ENCODE measurements at places on chromosomes 3 and 15. TPM values are rescaled to one million over a fixed set of nuclear protein-coding genes. Genes with fewer than 3 reads are reported as not detected.

Gene CPA3
- total RNA-seq = not detected

Gene NDN
- 59.5 TPM for total RNA-seq

Gene CLDN18
- total RNA-seq = not detected

DNA sequence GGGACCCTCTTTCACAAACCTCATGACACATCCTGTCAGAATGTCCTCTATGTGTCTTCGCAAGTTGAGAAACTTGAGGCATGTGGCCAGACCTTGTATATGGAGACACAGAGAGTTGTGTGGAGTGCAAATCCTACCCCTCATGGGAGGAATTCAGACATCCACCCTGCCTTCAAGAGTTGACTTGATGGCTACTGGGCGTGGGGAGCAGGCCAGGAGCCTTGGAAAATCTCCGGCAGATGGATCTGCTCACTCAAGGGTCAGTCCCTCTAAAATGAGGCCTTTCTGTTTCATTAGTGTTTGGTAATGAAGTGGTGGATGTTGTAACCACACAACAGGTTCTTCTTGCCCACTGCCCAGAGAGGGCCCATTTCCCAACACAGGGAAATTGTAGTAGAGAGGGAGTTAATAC lies 79.0 kb downstream of the ASB7 start:
- no peak for DNase-seq
- H3K4me1 ChIP-seq = peaks cover 5% of the 10 kb centered on the region
- no peaks in the 10 kb centered on the region for H3K36me3 ChIP-seq
- no peak overlapping the region for H3K27ac ChIP-seq

DNA sequence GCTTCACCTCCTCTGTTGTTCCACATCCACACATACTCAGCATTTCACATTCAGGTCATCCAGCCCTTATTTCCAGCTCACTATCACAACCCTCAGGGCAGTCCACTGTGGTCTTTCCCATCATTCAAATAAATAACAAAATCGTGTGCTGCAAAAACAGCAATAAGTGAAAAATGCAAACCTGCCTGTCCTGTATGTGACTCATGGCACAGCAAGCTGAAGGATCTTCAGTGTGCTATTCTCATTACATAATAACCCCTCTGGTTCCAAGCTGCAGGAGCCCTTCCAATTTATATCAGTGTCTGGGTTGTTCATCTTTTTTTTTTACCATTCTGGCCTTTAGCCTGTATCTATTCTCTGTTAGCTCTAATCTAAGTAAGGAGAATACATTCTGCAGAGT lies 185.3 kb upstream of the UBE2E2 start:
- no peak overlapping the region for H3K4me3 ChIP-seq
- peaks cover 12% of the 10 kb centered on the region for H3K4me1 ChIP-seq
- peak; percentile 72 for DNase-seq
- no peak overlapping the region for H3K27ac ChIP-seq
- no peaks in the 10 kb centered on the region for H3K27me3 ChIP-seq

GRCh38 chr15:32738666-32739065 lies 20.9 kb downstream of the GREM1 start:
- DNase-seq = no peak
- no peak overlapping the region for H3K4me3 ChIP-seq
- H3K27ac ChIP-seq = no peak overlapping the region
- peaks cover 11% of the 10 kb centered on the region for H3K36me3 ChIP-seq
- H3K4me1 ChIP-seq = no peaks in the 10 kb centered on the region

GRCh38 chr15:29699791-29700190 lies 122.5 kb downstream of the TJP1 start:
- no peak overlapping the region for H3K27ac ChIP-seq
- peaks cover 51% of the 10 kb centered on the region for H3K36me3 ChIP-seq
- peaks cover 9% of the 10 kb centered on the region for H3K4me1 ChIP-seq

DNA sequence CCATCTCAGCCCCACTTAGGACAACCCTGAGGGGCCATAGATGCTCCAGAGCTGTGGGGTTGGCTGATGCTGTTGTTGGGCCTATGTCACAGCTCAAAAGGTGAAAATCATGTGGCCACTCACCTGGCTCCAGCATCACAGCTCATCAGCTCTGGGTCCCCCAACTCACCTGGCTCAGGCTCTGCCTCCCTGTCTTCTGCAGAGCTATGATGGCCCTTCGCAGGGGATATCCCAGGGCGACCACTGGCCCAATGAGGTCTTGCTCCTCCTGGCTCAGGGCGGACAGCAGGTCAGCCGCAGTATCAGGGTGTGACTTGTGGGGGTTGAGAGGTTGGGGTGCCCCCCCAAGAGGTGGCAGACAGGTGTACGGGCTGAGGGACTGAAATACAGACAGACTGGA lies 15.7 kb downstream of the UBAP1L start:
- H3K4me3 ChIP-seq = no peak overlapping the region
- H3K4me1 ChIP-seq = peaks cover 9% of the 10 kb centered on the region
- no peak overlapping the region for H3K27ac ChIP-seq
- DNase-seq = no peak

DNA sequence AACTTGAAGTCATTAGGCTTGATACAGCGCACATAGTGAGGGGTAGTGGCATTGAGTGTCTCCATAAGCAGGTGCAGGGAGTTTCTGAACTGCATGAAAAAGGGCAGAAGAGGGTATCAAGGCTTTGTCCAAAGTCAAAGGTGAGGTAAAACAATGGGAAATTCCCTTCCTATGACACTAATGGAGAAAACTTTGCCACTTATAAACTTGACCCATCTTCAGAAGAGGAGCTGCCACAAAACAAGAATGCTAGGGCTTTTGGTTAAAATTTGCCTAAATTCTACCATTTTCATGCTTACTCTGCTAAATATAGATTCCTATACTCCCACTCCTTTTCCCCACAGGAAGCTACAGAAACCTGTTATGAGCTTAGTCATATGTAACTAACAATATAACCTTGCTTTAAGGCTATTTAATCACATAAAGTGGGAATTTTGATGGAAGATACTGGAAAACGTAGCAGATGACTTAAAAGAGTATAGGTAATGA lies 87.5 kb upstream of the MYO5C start:
- peak; percentile 32 for DNase-seq
- peaks cover 5% of the 10 kb centered on the region for H3K4me1 ChIP-seq
- peaks cover 7% of the 10 kb centered on the region for H3K36me3 ChIP-seq
- no peak overlapping the region for H3K27ac ChIP-seq
- H3K4me3 ChIP-seq = no peak overlapping the region
- no peaks in the 10 kb centered on the region for H3K27me3 ChIP-seq

- H3K27me3 ChIP-seq = no peaks in the 10 kb centered on the region
- H3K4me3 ChIP-seq = no peak overlapping the region
- no peaks in the 10 kb centered on the region for H3K36me3 ChIP-seq
- no peaks in the 10 kb centered on the region for H3K4me1 ChIP-seq
Observed at GRCh38 chr3:112474796-112475195, 24.5 kb downstream of the BTLA start.

- no peak for DNase-seq
- no peak overlapping the region for H3K4me3 ChIP-seq
- no peaks in the 10 kb centered on the region for H3K27me3 ChIP-seq
- H3K36me3 ChIP-seq = no peaks in the 10 kb centered on the region
- H3K4me1 ChIP-seq = peaks cover 6% of the 10 kb centered on the region
Observed at GRCh38 chr15:69880571-69881301, 217.0 kb downstream of the TLE3 start.

- H3K27me3 ChIP-seq = no peaks in the 10 kb centered on the region
- no peaks in the 10 kb centered on the region for H3K4me1 ChIP-seq
- H3K4me3 ChIP-seq = no peak overlapping the region
- no peak for DNase-seq
- H3K36me3 ChIP-seq = no peaks in the 10 kb centered on the region
- H3K27ac ChIP-seq = no peak overlapping the region
Observed at GRCh38 chr3:143375698-143376097, 256.1 kb downstream of the CHST2 start.

- no peaks in the 10 kb centered on the region for H3K27me3 ChIP-seq
- DNase-seq = peak; percentile 26
- no peaks in the 10 kb centered on the region for H3K36me3 ChIP-seq
- no peak overlapping the region for H3K4me3 ChIP-seq
- peaks cover 14% of the 10 kb centered on the region for H3K4me1 ChIP-seq
- no peak overlapping the region for H3K27ac ChIP-seq
Observed at GRCh38 chr15:68730471-68730919, 90.2 kb downstream of the ANP32A start.

DNA sequence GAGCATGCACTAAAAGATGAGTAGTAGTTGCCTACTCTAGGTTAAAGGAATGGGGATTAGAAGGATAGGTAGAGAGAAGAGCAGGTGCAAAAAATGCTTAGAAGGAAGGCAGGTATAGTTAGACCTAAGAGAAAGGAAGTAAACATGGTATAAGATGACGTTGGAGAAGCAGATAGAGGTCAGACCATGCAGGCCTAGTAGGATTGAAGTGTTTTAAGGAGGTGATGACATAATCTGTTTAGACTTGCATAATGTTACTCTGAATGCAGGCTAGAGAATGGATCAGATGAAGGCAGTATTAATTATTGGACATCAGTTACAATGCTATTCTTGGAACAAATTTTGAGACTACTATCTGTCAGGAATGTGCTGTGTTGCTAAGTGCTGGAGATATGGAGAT lies 11.1 kb upstream of the ECT2 start:
- no peak overlapping the region for H3K27ac ChIP-seq
- DNase-seq = no peak
- H3K36me3 ChIP-seq = no peaks in the 10 kb centered on the region
- no peaks in the 10 kb centered on the region for H3K4me1 ChIP-seq

GRCh38 chr3:74447221-74447620 lies 167.2 kb downstream of the CNTN3 start:
- H3K27ac ChIP-seq = no peak overlapping the region
- H3K4me1 ChIP-seq = no peaks in the 10 kb centered on the region
- no peak overlapping the region for H3K4me3 ChIP-seq

DNA sequence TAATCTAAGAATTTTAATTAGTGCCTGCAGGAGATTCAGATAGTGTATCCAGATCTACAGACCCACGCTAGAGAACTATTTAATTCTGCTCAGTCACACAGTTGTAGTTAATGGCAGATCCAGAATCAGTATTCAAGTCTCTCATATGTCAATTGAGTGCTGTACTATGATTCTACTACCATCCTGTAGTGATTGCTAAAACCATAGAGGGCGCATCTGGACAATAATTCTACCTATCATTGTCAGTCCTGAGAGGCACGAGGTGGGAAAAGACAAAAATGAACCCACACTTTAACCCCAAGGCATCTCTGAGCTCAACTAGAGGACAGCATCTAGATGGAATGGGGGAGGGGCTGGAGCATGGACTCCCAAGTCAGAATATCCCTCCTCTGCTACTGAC lies 22.7 kb downstream of the DHX36 start:
- H3K27me3 ChIP-seq = no peaks in the 10 kb centered on the region
- H3K27ac ChIP-seq = no peak overlapping the region

DNA sequence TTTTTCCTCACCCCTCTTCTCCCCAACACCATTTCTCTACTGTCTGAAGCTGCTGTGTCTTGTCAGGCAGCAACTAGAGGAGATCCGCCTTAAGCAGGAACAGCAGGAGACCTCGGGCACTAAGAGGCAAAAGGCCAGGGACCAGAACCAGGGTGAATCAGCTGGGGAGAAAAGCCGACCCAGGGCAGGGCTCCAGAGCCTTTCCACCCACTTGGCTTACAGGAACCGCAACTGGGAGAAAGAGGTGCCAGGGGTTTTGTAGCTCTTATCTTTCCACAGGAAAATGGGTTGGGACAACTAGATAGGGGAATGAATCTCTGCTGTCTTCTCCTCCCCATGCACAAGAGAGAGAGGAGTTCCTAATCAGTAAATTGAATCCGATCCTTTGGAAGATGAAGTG lies 3.0 kb upstream of the NGRN start:
- DNase-seq = no peak
- peaks cover 23% of the 10 kb centered on the region for H3K4me1 ChIP-seq
- H3K27me3 ChIP-seq = no peaks in the 10 kb centered on the region
- no peak overlapping the region for H3K27ac ChIP-seq
- H3K4me3 ChIP-seq = no peak overlapping the region
- H3K36me3 ChIP-seq = no peaks in the 10 kb centered on the region

- no peaks in the 10 kb centered on the region for H3K4me1 ChIP-seq
- H3K36me3 ChIP-seq = no peaks in the 10 kb centered on the region
- no peak overlapping the region for H3K4me3 ChIP-seq
- H3K27me3 ChIP-seq = no peaks in the 10 kb centered on the region
Observed at GRCh38 chr15:66655997-66656396, 46.0 kb upstream of the SMAD6 start.

Data from astrocyte (in vitro differentiated cells and primary cell).